AG04449 (cell line): ENCODE measurements at places on chromosomes 13 and 19.

DNA sequence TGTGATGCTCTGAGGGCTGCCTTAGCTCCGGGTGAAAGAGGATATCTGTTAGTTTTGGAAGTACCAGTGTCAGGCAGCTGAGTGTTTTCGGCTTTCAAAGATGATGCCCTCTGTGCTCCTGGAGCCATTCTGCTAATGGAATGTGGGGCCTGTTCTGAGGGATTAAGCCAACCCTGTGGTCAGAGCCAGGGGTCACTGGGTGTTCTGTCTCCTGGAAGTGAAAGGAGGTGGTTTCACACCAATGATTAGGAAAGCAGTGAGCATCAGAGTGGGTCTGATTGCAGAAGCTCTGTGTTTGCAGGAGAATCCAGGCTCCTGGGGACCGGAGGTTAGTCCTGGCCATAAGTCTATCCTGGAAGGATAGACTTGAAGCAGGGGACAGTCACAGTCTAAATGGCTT, 94.6 kb downstream of the UQCRFS1 start:
- no peak for DNase-seq

GRCh38 chr19:7101498-7102253, 32.2 kb downstream of the ZNF557 start:
- DNase-seq: no peak

- no peak for DNase-seq
These were observed 6.3 kb downstream of the DACT3 start for GRCh38 chr19:46654621-46655152.

DNA sequence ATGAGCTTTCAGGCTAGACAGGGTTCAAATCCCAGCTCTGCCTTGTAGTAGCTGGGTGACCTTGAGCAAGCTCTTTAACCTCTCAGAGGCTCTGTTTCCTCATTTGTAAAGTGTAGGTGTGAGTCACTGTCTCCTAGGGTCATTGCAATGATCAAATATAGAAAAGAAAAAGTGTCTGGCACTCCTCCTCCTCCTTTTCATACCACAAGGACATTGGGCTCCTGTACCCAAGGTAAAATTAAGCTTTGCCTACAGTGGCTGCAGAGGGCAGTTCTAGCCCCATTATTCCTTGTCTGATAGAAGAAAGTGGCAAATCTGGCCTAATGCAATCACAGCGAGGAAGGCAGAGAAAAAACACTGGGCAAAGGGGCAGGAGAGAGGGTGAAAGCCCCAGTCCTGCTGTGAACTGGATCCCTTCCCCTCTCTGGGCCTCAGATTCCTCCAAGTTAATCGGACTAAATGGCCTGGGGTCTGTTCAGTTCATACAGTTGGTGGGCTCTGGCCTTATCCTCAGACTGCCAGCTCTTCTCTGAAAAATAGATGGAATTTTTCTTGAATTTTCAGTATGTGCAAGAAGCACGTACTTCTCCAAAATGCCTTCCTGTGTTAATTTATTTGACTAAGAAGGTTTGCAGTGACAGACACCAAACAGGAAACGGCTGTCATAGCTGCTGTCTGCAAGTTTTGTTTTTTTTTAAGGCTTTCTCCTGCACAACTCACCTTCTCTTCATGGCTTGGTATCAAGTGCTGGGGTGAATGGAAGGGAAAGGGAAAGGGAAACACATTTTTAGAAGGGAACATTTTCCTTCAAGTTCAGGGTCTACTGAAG, 35.3 kb downstream of the RGCC start:
- DNase-seq: no peak

DNA sequence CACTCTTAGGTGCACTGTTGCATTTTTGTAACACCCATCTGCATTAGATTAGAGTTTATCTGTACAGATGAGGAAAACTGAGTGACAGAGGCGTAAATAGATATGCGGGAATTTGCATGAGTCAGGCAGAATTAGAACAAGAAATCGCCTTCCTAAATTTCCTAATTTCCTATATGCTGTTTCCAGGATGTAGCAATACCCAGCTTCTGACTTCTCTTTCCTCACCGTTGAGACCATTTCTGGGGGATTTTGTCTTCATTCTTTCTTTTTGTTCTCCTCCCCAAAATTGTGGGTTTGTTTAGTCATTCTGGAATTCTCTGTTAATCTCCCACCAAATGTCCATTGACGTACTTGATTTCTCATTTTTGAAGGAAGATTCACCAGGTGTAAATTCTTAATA, 10.6 kb upstream of the ZNF792 start:
- no peak for DNase-seq

GRCh38 chr13:24063281-24063877, 97.1 kb upstream of the SPATA13 start:
- no peak for DNase-seq

DNA sequence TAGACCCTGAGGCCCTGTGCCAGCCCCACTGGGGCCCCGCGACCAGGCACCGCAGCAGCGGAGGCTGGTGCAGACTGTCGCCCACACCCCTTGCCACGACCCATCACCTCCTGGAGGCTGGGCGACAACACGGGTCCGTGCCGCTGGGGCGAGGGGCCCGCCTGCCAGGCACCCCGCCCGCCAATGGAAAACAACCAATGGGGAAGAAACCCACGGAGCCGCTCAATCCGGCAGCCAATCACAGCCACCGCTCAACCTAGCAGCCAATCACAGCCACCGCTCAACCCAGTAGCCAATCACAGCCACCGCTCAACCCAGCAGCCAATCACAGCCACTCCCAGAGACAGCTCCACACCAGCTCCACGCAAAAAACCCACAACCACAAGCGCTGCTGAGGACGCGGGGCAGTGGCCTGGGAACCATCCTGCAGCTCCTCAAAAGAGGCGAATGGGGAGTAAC, 29.7 kb downstream of the GPX4 start:
- no peak for DNase-seq

GRCh38 chr19:18179957-18180356, 6.3 kb downstream of the IFI30 start:
- DNase-seq: no peak

DNA sequence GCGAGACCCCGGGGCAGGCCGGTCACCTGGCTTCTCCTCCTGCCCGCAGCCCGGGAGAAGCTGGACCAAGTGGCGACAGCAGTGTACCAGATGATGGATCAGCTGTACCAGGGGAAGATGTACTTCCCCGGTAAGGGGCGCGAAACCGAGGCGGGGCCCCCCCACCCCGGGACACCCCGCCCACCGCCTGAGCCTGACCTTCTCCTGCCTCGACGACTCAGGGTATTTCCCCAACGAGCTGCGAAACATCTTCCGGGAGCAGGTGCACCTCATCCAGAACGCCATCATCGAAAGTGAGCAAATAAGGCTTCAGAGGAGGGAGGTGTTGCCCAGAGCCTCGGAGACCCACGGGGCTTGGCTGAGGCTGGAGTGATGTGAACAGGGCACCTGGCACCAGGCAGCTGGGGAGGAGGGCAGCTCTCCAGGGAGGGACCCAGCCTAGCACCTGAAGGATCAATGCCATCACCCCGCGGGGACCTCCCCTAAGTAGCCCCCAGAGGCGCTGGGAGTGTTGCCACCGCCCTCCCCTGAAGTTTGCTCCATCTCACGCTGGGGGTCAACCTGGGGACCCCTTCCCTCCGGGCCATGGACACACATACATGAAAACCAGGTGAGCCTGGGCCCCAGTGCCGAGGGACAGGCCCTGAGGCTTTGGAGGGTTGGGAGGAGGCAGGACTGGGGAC, 629 bp downstream of the IZUMO4 start:
- no peak for DNase-seq

DNA sequence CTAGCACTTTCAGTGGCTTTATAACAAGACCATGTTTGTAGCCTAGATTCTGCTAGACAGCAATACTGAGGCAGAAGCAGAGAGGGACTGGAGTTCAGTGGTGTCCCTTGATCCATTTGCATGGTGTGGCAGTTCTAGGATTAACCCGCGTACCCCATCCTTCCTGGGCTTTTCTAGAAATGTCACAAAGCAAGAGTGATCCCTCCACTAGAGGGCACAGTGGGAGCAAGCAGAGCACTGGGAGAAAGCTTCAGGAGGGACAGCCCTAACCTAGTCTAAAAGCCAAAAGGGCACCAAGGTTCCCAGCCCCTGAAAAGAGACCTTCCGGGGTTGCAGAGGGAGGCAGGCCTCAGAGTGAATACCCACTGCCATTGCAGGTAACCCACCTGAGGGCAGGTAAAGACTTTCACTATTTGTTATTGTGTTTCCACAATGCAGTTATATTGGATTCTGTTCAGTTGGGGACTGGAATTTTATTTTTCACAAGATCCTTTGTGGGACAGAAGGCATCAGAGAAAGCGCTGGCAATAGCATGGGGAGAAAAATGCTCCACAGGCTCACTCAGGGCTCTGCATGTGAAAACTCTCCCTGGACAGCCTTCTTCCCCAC, 170.6 kb downstream of the FLT1 start:
- DNase-seq: no peak

- no peak for DNase-seq
These were observed 21.4 kb upstream of the ERCC1 start for GRCh38 chr19:45445139-45445538.

GRCh38 chr19:13100031-13100588, 2.5 kb downstream of the LYL1 start:
- DNase-seq: no peak

GRCh38 chr13:106407338-106407737, 128.1 kb downstream of the EFNB2 start:
- DNase-seq: no peak

GRCh38 chr19:42555801-42556200, 27.5 kb upstream of the CEACAM1 start:
- no peak for DNase-seq

GRCh38 chr13:31767175-31767900, 28.0 kb downstream of the RXFP2 start:
- DNase-seq: peak; percentile 91

DNA sequence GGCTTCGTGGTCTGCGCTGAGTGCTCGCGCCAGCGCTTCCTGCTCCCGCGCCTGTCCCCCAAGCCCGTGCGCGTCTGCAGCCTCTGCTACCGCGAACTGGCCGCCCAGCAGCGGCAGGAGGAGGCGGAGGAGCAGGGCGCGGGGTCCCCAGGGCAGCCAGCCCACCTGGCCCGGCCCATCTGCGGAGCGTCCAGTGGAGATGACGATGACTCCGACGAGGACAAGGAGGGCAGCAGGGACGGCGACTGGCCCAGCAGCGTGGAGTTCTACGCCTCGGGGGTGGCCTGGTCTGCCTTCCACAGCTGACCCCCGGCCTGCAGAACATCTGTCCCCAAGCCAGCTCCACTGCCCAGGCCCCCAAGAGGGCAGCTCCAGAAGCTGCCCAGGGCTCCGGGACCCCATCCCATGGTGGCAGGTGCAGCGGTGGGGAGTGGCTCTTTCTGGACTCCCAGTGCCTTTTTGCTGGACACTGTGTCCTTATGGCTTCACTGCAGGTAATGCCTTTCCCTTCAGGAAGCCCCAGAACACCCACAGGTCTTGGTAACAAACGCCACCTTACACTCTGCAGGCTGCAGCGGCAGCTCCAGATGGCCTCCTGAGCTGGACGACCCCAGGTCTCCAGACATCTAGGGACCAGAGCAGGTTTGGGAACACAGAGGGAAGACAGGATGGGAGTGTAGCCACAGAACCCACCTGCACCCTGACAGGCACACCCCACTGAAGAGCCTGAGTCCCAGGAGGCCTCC, 9.3 kb downstream of the PLEKHF1 start:
- DNase-seq: no peak

GRCh38 chr13:108304170-108305016, 34.9 kb downstream of the TNFSF13B start:
- no peak for DNase-seq

DNA sequence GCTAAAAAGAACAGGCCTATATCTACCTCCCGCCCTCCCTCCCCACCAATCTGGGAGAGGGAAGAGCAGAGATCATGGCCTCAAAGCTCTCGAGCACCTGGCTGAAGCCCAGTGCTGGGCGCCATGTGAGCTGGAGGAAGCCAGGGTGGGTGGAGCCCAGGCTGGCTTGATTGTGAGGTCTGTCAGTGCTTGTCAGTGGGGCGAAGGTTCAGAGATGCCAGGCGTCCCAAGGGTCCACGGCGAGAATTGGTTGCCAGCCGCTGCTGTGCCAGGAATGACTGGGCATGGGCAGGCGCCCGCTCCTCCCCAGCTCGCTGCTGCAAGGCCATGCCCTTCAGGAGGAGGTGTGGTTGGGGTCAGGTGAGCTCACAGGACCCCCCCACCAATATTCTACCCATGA, 11.5 kb downstream of the BEST2 start:
- no peak for DNase-seq

- no peak for DNase-seq
These were observed 725 bp downstream of the ZNF682 start for GRCh38 chr19:20038358-20039202.

GRCh38 chr13:73223372-73223781, 164.6 kb downstream of the KLF5 start:
- DNase-seq: no peak

DNA sequence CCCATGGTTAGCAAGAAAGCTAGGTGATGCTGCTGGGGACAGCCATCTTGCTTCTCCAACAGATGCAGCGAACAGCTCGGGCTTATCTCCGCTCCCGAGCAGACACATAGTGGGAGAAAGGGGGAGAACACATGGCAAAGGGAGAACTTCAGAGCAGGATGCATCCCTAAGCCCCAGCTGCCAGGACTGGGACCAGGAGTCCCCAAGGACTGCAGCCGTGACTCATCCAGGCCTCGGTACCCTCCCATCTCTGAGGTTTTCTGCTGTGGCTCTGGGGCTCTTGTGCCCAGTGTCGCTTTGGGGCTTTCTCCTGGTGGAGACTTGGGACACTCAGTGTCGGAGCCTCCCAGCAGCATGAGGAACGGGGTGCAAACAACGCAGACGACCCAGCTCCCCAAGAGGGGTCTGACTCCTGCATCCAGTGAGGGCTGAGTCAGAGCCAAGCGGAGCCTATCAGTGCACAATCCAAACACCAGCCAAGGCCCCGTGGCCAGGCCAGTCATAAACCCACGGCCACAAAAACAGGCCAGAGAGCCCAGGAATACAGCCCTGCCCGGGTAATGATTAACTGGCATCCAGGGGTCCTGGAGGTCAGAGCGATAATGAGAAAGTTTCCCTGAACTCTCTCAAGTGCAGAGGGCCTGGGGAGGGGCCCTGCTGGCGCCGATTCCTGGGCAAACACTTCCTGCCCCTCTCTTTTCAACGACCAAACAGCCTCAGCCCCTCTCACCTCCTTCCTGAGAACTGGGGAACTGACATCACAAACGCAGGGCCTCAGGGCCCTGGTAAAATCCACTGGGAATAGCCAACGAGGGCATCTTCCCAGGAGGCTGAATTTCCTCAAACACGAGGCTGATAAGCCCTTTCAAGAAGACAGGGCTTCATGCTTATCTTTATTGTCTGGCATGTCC, 202.9 kb downstream of the USP12 start:
- DNase-seq: no peak

- DNase-seq: no peak
These were observed 17.4 kb downstream of the ELF1 start for GRCh38 chr13:41001695-41002094.

DNA sequence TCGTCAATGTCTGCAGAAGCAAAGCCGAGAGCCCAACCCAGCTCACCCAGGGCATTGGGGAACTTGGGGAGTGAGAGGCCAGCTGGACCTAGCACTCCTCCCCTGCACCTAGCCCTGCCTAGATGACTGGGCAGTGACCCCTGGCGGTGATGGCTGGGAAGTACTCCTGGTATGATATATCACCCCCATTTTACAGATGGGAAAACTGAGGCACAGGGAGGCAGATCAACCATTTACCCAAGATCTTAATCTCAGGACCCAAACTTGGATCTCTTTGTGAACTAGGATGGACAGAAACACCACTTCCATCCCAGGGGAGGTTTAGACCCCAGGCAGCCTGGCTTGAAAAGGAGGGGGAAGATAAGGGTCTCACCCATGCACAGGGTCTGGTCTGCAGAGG, 43.5 kb downstream of the CCL25 start:
- DNase-seq: no peak
